Glomerular endothelial cell (primary cell): ENCODE measurements at places on chromosomes 5 and 9. TPM values are rescaled to one million over a fixed set of nuclear protein-coding genes. Genes with fewer than 3 reads are reported as not detected.

The CCL19 gene
- not detected in 2 replicates for total RNA-seq

The EMB gene
- total RNA-seq = 2.0 and 4.7 TPM in 2 replicates

The GADD45G gene
- total RNA-seq = 0.35 and 0.97 TPM in 2 replicates

The PCDHA4 gene
- total RNA-seq = 0.29 TPM in 1 of 2 replicates, not detected in the other

The CTNND2 gene
- not detected in 2 replicates for total RNA-seq

The IRX2 gene
- 0.23 TPM in 1 of 2 replicates, not detected in the other for total RNA-seq

The SLC28A3 gene
- under 0.01 TPM in 2 replicates for total RNA-seq

The IFNB1 gene
- not detected in 2 replicates for total RNA-seq

The KIF24 gene
- 0.63 and 1.8 TPM in 2 replicates for total RNA-seq

The PCDHA2 gene
- total RNA-seq = 0.15 TPM in 1 of 2 replicates, not detected in the other

The NUTM2F gene
- total RNA-seq = not detected in 2 replicates

The SLC23A1 gene
- total RNA-seq = not detected in 2 replicates

The SPINK6 gene
- not detected in 2 replicates for total RNA-seq

The WDR38 gene
- total RNA-seq = not detected in 2 replicates

The UGT3A2 gene
- total RNA-seq = not detected in 2 replicates

The ARHGEF28 gene
- total RNA-seq = 83.0 and 143 TPM in 2 replicates

The CMYA5 gene
- total RNA-seq = under 0.01 and 0.06 TPM in 2 replicates

The LECT2 gene
- total RNA-seq = not detected in 2 replicates

The HK3 gene
- not detected in 2 replicates for total RNA-seq

The NEUROG1 gene
- not detected in 2 replicates for total RNA-seq

The ZDHHC11 gene
- total RNA-seq = 0.24 and 0.70 TPM in 2 replicates

The WWC1 gene
- 2.9 and 8.5 TPM in 2 replicates for total RNA-seq

The C9orf153 gene
- not detected in 2 replicates for total RNA-seq

The EGFLAM gene
- total RNA-seq = 1.2 and 4.3 TPM in 2 replicates

The GARIN3 gene
- not detected in 2 replicates for total RNA-seq

The EGFL7 gene
- 712 and 917 TPM in 2 replicates for total RNA-seq

The CCDC192 gene
- not detected in 2 replicates for total RNA-seq

The RPL35 gene
- 1,299 and 1,822 TPM in 2 replicates for total RNA-seq

The FOXD4L4 gene
- total RNA-seq = 0.53 TPM in 1 of 2 replicates, not detected in the other

The LPAR1 gene
- total RNA-seq = 0.53 and 3.3 TPM in 2 replicates

The SLC45A2 gene
- total RNA-seq = not detected in 2 replicates

The SYNPO gene
- 56.7 and 123 TPM in 2 replicates for total RNA-seq

The MAN1B1 gene
- 109 and 118 TPM in 2 replicates for total RNA-seq

The PCDHGA5 gene
- 0.82 and 2.1 TPM in 2 replicates for total RNA-seq

The DRD1 gene
- total RNA-seq = not detected in 2 replicates

The N4BP3 gene
- total RNA-seq = 42.8 and 103 TPM in 2 replicates

The ACTL7A gene
- not detected in 2 replicates for total RNA-seq

The WNK2 gene
- 0.06 TPM in 1 of 2 replicates, not detected in the other for total RNA-seq

The PCDHB11 gene
- 0.58 and 1.5 TPM in 2 replicates for total RNA-seq

The IL4 gene
- total RNA-seq = not detected in 2 replicates

The SLCO6A1 gene
- not detected in 2 replicates for total RNA-seq

The C5orf58 gene
- not detected in 2 replicates for total RNA-seq

The OR1K1 gene
- not detected in 2 replicates for total RNA-seq

The POU5F2 gene
- 0.97 and 2.7 TPM in 2 replicates for total RNA-seq

The DOCK8 gene
- total RNA-seq = 1.2 and 12.5 TPM in 2 replicates

The PCDHGC4 gene
- 0.44 and 2.5 TPM in 2 replicates for total RNA-seq

The ATP10B gene
- total RNA-seq = under 0.01 TPM in 1 of 2 replicates, not detected in the other

The SPARC gene
- 2,016 and 3,575 TPM in 2 replicates for total RNA-seq

The HAND1 gene
- total RNA-seq = not detected in 2 replicates

The EDIL3 gene
- total RNA-seq = 29.7 and 45.9 TPM in 2 replicates

The PKD2L2 gene
- not detected in 2 replicates for total RNA-seq

The BRINP1 gene
- 0.12 TPM in 1 of 2 replicates, not detected in the other for total RNA-seq

The MRPS30 gene
- total RNA-seq = 48.7 and 54.6 TPM in 2 replicates

The TSPAN17 gene
- 53.1 and 64.2 TPM in 2 replicates for total RNA-seq

The CER1 gene
- not detected in 2 replicates for total RNA-seq

The SQSTM1 gene
- total RNA-seq = 632 and 783 TPM in 2 replicates

The TAF11L3 gene
- total RNA-seq = not detected in 2 replicates

The HNRNPA0 gene
- 10.2 and 15.0 TPM in 2 replicates for total RNA-seq

The LARP1 gene
- total RNA-seq = 120 and 177 TPM in 2 replicates
